T-cell (primary cell): ENCODE measurements at places on chromosomes 5 and 9.

GRCh38 chr9:35605351-35606137, 482 bp downstream of the TESK1 start:
- no peak for DNase-seq

DNA sequence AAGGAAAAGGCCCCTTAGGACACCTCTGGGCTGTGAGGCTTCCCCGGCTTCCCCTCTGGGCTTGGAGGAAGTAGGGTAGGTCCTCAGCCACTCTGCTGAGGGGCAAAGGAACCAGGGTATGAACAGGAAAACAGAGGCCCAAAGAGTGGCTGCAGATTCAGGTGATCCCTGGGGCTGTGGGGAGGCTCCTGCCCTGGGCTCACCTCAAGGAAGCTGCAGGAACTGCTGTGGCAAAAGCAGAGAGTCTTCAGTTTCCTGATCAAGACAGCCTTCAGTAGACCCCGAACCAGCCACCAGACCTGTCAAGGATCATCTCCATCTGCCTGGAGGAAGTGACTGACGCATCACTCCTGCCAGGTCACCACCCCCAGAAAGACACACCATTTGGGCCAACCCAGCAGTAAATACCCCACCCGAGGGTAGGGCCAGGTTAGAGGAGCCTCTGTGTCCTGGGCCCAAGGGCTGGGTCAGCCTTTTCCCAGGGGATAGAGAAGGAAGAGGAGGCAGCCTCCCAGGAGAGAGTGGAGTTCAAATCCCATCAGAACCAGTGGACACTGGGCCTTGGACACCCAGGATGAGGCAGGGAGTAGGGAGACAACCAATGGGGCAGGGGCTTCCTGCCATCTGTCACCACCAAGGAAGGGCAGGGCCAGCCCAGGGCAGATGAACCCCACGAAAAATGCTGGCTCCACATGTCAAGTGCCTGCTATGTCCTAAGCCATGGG, 5.8 kb upstream of the ST6GALNAC6 start:
- peak; percentile 59 for DNase-seq

- DNase-seq = no peak
Observed at GRCh38 chr9:136760424-136760823, 2.4 kb upstream of the LCN8 start.

DNA sequence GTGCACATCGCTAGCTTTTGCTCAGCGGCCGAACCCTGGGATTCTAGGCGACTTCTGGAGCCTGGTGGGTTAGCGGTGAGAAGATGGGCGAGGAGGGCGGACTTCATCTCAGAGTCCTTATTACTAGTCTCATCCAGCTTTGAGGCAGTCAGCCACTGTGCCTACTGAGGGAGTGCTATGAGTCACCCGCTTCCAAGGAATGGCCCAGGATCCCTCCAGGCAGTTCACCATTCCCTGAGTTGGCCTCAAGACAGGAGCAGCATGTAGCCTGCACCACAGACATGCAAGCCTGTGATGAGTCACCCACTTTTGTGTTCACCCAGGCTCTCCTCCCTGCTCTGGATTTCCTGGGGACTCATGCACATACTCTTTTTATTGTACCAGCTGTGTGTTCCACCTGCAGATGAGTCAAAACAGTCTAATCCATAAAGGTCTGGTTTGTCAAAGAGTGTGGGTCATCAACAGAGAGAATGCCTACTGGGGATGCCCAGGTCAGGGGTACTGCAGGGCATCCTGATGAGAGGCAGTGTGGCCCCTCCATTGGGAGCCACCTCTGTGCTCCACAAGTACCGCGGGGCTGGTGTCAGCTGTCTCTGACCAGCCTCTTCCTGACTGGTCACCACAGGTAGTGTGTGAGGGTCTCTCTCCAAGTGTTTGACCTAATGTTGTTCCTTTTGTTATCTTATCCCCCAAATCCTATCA, 20.2 kb downstream of the SLC22A5 start:
- no peak for DNase-seq

- no peak for DNase-seq
Observed at GRCh38 chr5:67941614-67942401, 273.7 kb upstream of the PIK3R1 start.

DNA sequence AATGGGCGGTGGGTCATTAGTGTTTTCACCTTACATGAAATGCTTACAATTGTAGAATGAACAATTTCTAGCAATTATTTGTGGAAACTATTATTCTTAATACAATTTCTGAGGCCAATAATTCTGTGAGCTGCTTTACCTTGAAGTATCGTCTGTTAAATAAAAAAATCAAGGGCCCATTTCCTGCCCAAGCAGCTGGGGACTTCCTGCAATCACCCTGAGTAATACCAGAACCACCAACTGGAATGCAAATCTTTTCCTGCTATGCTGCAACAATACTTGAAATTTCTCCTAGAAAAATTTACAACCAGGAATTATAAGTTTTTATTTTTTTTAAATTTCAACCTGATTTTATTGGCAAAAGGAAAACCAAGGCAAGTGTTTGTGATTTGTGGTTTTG, 52.6 kb downstream of the ADAMTS16 start:
- no peak for DNase-seq

DNA sequence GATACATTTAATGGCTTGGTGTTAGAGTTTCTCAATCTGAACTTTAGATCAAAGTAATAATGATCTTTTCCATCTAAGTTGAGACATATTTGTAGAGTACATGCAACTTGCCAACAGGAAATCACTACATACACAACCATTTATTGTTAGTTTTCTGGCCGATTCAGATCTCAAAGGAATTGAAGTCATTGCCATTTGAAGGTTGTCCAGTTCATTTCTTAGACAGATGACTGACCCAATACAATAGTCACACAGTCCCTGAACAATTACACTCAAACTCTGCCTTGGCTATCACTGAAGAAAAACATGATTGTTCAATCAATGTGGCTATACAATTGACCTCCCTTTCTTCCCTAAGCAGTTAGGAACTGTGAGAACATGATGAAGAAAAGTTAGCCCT, 753.2 kb upstream of the RIOK2 start:
- DNase-seq = no peak

GRCh38 chr9:69532396-69532795, 139.8 kb downstream of the APBA1 start:
- no peak for DNase-seq

GRCh38 chr5:411728-412127, 31.2 kb upstream of the EXOC3 start:
- DNase-seq = no peak

GRCh38 chr9:75891771-75892215, 1.3 kb downstream of the PCSK5 start:
- DNase-seq = no peak

- DNase-seq = no peak
Observed at GRCh38 chr5:67476995-67477394, 280.4 kb upstream of the CD180 start.

DNA sequence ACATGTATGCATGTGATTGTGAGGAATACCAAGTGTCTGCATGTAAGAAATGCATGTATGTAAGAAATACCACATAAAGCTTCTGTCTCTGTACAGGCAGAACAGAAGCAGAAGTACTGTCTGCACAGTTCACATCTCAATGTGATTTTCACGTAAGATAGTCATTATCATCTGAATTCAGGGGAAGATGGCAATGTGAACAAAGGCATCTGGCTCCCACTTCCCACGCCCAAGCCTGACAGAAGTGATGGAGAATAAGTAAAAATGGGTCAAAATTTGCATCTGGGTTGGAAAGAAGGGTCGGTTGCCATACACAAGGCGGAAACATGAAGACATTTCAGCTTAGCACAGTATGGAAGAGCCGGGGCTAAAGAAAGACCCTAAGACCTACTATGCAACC, 71.7 kb downstream of the SUSD1 start:
- DNase-seq = no peak

GRCh38 chr5:135230251-135230925, 168.6 kb downstream of the MACROH2A1 start:
- no peak for DNase-seq

DNA sequence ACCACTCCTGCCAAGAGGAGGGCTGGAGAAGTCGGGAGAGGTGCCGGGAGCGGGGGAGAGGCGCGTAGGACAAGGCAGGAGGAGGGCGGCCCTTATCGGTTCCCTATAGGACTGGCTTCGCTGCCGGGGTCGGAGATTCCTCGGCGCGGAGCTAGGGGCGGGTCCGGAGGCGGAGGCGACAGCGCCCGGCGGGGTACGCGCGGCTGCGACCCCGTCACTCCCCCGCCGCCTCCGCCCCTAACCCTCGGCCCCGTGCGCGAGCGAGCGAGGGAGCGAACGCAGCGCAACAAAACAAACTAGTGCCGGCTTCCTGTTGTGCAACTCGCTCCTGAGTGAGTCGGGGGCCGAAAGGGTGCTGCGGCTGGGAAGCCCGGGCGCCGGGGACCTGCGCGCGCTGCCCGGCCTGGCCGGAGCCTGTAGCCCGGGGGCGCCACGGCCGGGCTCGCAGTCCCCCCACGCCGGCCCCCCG, 2.0 kb downstream of the GLIS3 start:
- DNase-seq = peak; percentile 44

DNA sequence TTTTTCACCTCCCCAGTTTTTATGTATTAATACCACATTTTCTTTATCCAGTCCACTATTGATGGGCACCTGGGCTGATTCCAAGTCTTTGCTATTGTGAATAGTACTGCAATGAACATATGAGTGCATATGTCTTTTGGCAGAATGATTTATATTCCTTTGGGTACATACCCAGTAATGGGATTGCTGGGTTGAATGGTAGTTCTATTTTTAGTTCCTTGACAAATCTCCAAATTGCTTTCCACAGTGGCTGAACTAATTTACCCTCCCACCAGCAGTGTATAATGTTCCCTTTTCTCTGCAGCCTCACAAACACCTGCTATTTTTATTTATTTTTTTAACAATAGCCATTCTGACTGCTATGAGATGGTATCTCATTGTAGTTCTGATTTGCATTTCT, 340.2 kb downstream of the ADAMTS6 start:
- DNase-seq = no peak

DNA sequence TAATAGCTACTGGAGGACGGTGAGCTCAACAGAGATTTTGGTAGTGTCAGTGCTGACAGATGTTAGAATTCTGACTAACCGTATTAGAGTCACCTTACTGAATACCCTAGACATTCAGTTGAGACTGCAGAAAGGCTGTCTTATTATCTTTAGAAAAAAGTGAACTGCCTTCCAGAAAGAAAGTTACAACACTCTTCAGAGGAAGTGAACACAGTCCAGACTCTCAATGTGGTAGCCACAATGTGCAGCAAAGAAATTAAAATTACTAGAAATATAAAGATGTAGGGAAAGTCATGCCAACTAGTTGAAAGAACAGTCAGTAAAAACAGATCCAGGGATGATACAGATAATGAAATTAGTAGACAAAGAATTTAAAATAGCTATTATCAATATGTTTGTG, 47.1 kb upstream of the COL15A1 start:
- DNase-seq = no peak

- no peak for DNase-seq
Observed at GRCh38 chr5:41071975-41072374, 833 bp upstream of the MROH2B start.

- peak; percentile 32 for DNase-seq
Observed at GRCh38 chr9:125240649-125240999, 519 bp downstream of the HSPA5 start.

DNA sequence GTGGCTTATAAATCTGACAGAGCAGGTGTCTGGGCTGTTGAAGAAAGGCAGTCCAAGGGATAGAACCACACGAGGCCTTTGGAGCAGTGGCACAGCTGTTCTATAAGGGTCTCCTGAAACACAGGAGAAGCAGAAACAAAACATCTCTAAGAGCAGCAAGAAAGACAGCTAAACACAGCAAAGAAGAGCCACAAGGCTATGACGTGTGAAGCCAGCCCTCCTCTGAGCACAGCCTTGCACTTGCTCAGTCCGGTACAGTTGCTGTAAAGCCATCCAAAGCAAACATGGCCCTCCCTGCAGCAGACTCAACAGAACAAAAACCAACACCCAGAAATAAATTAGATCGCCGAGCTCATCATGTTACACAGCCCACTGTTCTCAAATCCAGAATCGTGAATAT, 2.6 kb upstream of the GZMK start:
- DNase-seq = no peak

- DNase-seq = no peak
Observed at GRCh38 chr5:64576250-64576649, 70.4 kb downstream of the RGS7BP start.

DNA sequence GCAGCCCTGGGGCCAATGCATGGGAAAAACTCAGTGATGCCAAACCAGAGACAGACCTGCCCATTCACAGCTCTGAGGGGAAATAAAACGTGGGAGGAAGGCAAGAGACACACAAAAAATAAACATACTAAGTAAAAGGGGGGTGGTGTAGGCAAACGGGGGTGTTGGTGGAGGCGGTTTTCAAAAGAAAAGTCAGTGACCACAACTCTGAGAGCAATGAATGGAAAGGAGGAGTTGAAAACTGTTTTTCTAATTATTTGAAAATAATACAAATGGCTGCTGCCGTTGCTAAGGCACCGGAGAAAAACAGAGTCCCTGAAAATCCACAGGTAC, 293.5 kb downstream of the EFNA5 start:
- no peak for DNase-seq

GRCh38 chr9:19940811-19941535, 152.1 kb upstream of the SLC24A2 start:
- DNase-seq = no peak

DNA sequence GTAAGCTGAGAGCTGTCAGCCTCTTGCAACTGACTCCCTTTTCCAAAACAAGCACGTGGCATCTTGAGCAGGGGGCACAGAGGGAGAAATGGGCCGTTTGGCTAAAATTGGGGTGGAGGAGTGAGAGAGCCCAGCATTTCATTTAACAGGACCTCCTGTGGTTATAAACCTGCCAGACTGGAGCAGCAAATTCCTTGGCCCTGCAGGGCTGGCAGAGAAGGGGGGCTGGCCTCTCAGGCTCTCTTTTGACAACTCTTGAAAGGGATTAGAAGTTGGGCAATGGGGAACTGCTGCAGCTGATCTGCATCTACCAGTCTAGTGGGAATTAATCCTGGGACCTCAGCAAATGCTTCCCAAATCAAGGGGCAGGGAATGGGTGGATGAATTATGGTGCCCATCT, 7.2 kb upstream of the POU4F3 start:
- no peak for DNase-seq

- no peak for DNase-seq
Observed at GRCh38 chr9:137504432-137504777, 45.3 kb upstream of the NSMF start.

DNA sequence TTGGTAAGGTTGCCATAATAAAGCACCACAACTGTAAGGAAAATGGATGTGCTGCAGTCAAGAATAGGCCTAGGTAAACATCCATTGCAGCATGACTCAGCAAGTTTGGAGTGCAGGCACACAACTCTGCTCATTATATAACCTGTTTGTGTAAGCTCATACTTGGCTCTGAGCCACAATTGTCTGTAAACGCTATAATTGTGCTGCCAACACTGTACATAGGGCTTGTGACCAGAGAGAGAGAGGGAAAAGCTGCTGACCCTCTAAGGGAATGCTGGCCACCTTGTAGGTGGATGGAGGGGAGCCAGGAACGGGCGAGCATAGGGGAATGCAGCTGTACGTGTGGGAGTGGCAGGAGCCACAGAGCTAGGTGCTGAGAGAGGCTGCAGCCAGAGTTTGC, 2186.5 kb upstream of the ACO1 start:
- no peak for DNase-seq

GRCh38 chr5:181044093-181044599, 4.1 kb downstream of the BTNL9 start:
- no peak for DNase-seq

GRCh38 chr5:75472973-75473372, 38.5 kb downstream of the CERT1 start:
- no peak for DNase-seq

- no peak for DNase-seq
Observed at GRCh38 chr9:515665-516064, 301.0 kb downstream of the DOCK8 start.

GRCh38 chr9:15101095-15101494, 190.9 kb upstream of the FREM1 start:
- no peak for DNase-seq

GRCh38 chr5:35717718-35718117, 100.1 kb downstream of the SPEF2 start:
- DNase-seq = no peak
